ENCODE measurements at places on chromosomes 3 and 15.

DNA sequence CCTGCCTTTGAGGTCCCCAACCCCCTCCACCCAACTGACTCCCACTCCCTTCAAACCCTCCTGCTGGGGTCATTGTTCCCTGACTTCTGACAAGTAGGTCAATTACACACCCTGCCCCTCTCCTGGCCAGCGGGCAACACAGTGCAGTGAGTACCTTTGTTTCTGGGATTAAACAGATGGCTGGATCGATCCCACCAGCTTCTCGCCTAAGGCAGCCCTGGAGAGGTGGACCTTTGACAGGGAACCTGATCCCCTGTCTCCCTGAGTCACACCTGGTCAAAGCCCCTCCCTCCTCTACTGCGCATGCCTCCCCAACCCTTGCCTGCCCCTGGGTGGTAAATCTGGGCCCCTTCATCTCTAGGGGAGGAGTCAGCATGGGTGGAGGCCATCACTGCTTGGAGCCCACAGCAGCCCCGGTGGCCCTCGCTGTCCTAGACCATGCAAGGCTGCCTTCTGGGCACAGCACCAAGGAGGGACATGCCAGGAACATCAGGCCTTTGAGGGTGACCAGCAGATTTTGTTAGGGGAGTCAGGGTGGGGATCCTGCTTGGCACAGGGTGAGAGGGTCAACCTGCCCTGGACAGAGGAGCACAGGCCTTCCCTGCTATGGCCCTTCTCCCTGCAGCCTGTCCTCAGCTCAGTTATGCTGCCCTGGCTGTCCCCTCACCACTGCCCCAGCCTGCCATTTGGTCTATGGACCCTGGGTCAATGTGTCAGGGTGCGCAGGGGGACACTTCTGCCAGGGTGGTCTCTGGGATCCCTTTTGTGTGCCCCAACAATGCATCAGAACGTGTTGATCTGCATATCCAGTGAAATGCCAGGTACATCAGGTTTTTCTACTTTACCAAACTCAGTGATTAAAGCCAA lies 9.8 kb upstream of the PRR23E start:
- no peak for DNase-seq

GRCh38 chr3:114374433-114374990 lies 80.7 kb downstream of the TIGIT start:
- DNase-seq, result no peak

DNA sequence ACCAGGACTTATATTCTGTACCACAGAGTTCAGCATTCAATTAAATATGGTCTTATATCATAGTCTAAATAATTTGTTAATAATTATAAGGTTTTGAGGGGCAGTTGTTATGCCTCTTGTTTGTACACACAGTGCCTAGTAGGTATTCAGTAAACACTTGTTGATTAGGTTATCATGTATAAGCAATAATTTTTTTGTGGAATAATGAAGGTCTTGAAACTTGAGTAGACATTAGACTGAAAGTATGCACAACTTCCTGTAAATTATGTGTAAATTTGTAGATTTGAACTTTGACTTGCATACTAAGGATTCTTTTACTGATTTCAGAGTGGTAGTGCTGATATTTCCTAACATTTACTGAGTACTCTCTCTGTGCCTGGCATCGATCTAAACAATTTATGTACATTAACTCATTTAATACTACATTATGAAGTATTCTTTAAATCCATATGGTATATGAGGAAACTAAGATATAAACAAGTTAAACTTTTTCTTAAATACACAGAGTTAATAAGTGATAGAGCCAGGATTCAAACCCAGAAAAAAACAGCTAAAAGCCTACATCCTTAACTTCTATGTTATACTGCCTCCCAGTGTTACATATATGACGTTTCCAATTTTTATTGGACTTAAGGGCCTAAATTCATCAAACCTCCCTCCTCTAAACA lies 65.1 kb downstream of the GLCE start:
- peak; percentile 8 for DNase-seq

DNA sequence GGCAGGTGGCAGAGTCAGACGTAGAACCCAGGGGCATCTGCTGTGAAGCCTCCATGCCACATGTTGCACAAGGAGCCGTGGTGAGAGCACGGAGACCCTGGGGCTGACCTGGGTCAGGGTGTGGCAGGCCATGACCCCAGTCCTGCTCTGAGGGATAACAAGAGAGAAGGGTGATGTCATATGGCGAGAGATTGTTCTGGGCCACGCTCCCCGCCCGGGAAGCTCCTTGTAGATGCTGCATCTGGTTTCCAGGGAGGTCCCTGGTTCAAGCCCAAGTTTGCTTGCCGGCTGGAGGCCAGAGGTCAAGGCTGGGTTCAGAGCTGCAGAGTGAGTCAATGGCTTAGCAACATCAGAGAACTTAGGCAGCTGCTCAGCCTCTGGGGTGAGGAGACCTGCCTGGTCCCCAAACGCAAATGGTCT lies 17.3 kb downstream of the FGD5 start:
- no peak for DNase-seq

- no peak for DNase-seq
These were observed 11.8 kb upstream of the LIPC start for GRCh38 chr15:58419803-58420524.

GRCh38 chr15:51245628-51246027 lies 92.8 kb downstream of the CYP19A1 start:
- no peak for DNase-seq

- peak; percentile 86 for DNase-seq
These were observed 271.4 kb downstream of the THSD4 start for GRCh38 chr15:71386448-71387236.

DNA sequence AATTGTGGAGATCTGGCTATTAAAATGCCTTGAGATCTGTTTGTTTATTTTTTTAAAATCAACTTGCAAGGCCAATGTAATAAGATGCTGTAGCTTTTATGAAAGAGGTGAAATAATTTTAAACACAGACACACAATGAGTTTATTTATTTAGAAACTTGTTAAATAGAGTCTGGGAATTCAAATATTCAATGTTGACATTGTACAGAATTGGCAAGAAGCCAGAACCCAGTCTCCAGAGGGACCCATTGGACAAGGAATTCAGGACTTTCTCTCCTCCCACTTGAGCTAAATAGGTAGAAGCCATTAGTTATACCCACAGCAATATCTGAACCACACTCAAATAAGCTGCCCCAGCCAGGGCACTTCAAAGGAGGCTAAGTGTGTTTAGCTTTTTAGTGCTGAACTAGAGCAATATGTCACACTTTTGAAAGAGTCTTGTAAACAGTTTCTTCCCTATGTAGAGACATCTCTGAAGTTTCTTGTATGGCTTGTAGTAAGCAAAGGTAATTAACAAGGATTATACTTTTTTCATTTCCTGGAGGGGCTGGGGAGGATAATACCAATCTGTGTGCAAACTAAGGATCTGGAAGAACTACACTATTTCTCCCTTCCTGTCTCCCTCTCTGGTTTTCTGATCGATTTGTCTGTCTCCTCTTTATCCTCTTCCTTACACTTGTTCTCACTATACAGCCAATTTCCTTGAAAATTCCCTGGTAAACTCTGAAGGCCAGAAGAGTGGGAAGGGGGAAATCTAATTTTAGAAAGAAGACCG lies 6.0 kb downstream of the MECOM start:
- no peak for DNase-seq

- peak; percentile 40 for DNase-seq
These were observed 26.7 kb downstream of the SIAH2 start for GRCh38 chr3:150736316-150736719.

- no peak for DNase-seq
These were observed 49.2 kb downstream of the PARP15 start for GRCh38 chr3:122626515-122627180.

DNA sequence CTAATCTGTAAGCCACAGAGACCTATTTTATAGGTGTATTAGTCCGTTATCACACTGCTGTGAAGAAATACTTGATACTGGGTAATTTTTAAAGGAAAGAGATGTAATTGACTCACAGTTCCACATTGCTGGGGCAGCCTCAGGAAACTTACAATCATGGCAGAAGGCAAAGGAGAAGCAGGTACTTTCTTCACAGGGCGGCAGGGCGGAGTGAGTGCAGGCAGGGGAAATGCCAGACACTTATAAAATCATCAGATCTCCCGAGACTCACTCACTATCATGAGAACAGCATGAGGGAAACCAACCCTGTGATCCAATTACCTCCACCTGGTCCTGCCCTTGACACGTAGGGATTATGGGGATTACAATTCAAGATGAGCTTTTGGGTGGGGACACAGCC lies 108.7 kb downstream of the GALK2 start:
- DNase-seq, result no peak

GRCh38 chr15:56244811-56245576 lies 1.3 kb upstream of the RFX7 start:
- no peak for DNase-seq

DNA sequence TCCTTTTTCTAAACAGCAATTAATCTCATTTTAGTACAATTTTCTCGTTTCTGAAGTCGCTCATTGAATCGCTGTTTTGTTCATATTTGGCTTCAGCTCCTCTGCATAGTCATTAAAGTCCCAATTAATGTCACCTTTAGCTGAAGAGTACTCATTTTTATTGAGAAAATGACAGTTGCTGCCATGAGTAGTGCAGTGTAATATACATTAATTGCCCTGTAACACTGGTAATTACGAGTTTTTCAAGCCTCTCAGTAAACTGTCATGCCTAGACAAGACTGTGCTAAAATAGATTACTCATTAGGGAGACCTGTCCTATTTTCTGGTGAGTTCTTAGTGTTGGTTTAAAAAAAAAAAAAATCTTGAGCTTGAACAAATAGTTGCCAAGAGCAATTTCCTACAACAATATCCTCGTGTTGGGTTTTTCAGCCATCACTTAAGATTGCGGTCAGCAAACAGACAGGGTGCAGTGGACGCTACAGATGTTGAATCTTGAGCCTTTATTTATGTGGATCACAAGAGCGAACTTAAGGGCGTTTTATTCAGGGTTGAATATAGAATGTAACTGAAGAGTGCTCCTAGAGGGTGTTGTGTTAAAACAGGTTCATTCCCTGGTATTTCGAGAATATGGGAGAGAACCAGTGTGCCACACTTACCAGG lies 176.0 kb downstream of the CDIN1 start:
- no peak for DNase-seq

DNA sequence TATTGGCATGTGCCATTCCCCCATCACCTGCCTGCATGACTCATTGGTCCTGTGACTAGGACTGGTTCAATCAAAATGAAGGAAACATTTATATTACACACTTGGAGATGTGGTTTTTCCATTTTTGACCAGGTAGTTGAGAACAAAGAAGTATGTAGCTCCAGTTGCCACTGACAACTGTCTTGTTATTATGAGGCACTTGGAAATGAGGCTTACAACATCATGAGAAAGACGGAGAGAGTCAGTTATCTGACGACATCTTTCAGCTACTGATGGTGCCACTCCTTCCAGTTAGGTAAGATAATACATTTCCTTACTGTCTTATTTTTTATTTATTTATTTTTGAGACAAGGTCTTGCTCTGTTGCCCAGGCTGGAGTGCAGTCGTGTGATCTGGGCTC lies 21.8 kb upstream of the PROK2 start:
- no peak for DNase-seq

DNA sequence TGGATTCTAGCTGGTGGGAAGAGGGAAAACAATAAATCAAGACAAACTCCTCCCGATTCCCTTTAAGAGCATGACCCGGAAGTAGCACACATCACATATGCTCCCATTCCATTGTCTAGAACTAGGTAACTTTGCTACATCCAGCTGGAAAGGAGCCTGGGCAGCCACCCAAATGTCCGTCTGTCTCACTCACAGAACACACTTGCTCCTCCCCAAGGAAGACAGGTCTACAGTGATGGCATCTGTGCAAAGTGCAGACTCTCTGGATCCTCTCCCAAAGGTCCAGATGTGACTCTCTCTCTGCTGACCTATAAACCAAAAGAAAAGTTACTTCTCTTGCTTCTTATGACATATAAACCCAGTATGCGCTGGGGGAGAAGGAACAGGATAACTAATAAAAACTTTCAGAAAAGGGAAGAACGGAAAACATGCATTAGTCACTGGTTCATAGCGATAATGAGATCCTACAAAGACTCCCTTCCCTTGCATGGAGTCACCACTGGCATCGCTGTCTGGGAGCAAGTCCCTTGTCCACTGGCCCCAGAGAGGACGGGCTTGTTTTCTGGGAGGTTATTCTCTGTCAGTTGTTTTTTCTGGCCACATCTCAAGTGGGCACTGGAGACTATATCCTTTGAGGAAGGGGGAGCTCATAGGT lies 29.8 kb upstream of the EPHB3 start:
- no peak for DNase-seq

- DNase-seq, result no peak
These were observed 5.0 kb downstream of the C2CD4A start for GRCh38 chr15:62071711-62072308.

GRCh38 chr3:84978843-84979242 lies 20.1 kb downstream of the CADM2 start:
- no peak for DNase-seq

- no peak for DNase-seq
These were observed 331.5 kb upstream of the RGMA start for GRCh38 chr15:93420477-93420876.

DNA sequence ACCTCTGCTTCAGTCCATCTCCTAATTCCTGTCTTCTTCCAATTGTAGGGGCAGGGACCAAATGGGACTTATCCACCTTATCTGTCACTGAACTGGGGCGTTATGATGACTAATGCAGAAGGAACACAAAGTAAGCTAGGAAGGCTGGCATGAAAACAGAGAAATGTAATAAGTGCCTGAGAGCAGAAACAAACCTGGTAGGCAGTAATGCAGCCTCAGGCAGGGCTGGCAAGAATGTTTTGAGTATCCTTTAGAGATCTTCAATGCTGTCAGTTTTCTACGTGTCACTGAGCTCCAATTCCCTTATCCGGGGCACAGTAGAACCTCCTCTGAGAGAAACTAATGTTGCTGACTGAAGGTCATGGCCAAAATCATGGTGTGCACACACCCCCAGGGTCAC lies 246.2 kb upstream of the TBL1XR1 start:
- DNase-seq, result no peak

DNA sequence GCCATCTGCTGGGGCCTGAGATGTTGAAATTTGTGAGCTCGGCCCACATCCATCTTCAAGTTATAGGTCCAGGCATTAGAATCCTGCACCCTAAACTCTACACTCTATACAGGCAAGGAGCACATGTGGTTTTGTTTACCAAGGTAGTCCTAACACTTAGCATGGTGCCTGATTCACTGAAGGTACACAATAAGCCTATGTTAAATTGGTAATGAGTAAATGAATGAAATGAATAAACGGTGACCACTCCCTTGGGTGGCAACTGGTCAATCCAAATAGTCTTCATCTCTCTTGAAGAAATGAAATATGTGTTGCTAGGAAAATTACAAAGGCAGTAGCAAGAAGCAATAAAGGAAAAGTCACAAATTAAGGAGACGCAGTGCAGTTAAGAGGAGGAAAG lies 359.3 kb upstream of the UBE2E2 start:
- DNase-seq, result no peak

DNA sequence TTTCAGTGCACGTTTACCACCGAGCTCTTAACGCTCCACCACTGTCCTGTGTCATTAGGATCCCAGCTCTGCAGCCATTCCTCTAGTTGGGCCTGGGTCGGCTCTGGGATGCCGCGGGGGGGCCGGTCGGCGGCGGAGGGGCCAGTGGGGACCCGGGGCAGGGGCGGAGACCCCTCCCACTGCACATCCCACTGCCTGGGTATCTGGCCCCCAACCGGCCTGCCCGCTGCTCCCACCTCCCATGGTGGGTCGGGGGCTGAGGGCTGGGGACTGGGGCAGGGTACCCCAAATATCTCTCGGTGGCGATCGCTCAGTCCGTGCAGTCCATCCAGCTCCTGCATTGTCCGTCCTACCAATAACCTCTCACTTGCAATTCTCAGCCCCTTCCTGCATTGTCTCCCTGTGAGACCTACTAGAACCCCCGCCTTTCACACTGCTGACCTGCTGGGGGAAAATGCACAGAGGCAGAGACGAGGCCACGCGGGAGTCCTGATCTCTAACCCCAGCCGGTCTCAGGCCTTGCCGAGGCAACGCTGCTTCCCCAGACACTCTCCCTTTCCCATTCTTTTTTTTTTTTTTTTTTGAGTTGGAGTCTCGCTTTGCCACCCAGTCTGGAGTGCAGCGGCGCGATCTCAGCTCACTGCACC lies 24.0 kb upstream of the MUC20 start:
- no peak for DNase-seq
